ENCODE measurements at places on chromosomes 12 and 14.

DNA sequence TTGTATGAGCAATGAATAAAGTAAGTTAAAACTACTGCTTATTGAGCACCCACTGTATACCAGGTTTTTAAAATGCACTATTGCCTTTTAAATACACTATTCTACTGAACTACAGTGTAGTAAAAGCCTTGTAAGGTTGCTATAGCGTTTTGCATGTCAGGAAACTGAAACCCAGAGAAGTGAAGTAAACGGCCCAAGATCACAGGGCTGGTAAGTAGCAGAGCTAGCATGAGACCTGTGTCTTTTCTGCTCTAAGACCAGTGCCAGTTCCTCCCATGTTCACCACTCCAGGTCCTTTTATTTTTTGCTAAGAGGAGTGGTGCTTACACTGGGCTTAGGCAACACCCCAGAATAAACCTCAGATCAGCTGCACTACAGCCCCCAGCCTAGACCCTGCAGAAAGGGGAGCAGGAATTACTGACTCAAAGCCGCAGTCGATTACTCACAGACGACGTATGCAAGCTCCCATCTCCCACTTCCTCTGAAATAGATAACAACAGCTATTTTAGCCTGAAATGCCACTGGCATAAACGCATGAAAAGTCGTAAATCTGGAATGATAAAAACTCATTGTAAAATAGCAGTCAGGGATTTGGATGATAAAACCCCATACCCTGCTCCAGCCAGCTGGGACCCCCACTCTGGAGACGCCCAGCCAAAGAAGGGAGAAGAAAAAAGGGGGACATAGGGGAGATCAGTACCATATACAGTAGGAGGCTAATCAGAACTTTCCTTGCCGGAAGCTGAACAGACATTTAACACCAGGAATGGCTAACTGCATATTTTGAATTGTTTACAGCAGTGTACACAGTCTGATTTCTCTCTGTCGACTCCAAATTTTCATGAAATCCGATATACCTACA is 108.3 kb downstream of the NUAK1 start:
- DNase-seq: no peak

DNA sequence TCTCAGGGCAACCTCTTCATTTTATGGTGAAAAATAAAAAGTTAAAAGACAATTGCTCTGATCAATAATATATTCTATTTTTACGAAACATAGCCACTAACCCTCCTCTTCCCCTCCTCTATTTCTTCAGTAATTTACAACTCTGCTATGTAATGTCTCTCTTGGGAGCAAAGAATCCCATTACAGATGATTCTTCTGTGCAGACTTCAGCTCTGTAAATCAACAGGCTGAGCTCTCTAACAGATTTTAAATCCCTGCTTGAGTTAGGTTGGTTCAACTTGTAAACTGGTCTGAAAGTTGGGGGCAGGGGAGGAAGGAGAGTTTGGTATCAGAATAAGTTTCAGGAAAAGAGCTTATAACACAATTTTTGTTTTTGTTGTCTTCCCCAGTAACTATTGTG is 151.0 kb downstream of the SLC25A21 start:
- DNase-seq: no peak

GRCh38 chr12:39499296-39499695 is 56.4 kb upstream of the KIF21A start:
- no peak for DNase-seq

- no peak for DNase-seq
Measured at GRCh38 chr12:14850929-14851663, 7.8 kb upstream of the ART4 start.

GRCh38 chr14:33696165-33696564 is 254.7 kb downstream of the EGLN3 start:
- no peak for DNase-seq

DNA sequence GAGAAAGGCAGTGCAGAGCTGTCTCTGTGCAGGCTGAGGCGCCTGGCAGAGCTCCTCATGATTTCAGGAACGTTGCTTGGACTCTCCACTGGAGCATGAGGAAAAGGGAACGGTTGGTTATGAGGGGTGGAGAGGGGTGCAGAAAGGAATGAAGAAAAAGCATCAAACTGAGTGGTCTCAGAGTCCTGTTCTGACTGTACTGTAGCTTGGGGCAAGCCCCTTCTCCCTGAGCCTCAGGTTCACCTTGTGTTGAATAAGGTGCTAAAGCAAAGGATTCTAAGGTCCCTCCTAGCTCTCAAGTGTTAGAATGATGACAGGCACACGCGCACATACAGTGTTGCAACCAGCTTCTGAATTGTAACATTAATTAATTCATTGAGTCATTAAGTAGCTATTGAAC is 125.2 kb upstream of the PARP11 start:
- no peak for DNase-seq

GRCh38 chr14:69133206-69134125 is 19.5 kb downstream of the DCAF5 start:
- peak; percentile 26 for DNase-seq

GRCh38 chr14:21068521-21069387 is 1.4 kb upstream of the ARHGEF40 start:
- DNase-seq: peak; percentile 86

DNA sequence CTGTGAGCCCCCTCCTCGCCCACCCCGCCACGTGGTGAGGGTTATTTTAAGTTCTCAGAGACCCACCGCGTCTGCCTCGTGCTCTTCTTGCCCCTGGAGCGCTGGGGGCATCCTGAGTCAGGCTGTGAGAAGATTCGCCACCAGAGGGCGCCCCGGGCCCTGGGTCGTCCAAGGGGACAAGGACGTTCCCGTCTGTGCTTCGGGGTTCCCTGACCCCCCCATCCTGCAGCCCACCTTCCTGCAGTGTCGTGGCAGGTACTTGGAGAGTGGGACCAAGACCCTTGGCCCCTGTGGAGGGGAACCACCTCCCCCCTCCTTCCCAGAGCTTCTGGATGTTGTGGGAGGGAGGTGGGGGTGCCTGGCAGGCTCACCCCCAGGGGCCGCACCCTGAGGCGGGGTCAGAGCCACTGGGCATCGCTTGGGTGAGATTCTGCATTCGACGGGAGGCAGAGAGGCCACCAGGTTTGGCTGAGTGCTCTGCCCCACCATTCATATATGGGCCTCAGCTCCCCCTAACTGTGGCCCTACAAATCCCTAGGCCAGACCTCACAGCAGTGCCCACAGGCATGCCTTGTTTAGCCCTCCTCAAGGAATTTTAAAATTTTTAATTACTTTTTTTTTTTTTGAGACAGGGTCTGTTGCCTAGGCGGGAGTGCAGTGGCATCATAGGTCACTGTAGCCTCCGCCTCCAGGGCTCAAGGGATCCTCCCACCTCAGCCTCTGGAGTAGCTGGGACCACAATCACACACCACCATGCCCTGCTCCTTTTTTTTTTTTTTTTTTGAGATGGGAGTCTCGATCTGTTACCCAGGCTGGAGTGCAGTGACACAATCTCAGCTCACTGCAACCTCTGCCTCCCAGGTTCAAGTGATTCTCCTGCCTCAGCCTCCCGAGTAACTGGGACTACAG is 17.0 kb downstream of the RHOF start:
- peak; percentile 87 for DNase-seq

DNA sequence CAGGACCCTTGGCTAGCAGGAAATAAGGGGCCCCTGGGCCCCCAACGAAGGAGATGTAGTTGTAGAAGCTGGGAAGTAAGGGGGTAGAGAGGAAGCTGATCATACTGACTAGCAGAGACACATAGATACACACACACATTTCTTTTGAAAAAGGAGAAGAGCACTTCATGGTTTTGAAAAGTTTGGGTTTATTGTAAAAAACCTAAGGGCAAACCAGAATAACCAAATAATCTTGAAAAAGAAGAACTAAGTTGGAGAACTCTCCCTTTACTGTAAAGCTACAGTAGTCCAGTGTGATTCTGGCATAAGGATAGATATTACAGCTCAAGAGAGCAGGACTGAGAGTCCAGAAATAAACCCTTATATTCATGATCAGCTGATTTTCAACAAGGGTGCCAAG is 5.8 kb upstream of the HCAR3 start:
- DNase-seq: peak; percentile 60

DNA sequence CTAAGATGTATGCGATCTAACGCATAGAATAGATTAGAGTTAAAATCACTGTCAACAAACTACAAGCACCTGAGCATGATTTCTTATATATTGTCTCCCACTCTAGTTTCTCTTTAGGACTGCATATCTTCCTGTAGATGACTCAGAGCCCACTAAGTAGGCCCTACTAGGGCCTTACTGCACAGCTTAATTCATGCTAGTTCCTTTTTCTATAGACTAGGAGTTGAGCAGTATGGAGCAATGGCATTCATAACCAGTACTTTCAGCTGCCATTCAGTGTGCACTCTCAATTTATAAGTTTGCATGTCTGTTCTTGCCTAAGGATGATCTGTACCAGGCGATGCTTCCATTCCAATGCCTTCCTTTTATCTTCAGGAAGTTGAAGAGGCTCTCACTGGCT is 103.5 kb downstream of the METTL25 start:
- DNase-seq: no peak

DNA sequence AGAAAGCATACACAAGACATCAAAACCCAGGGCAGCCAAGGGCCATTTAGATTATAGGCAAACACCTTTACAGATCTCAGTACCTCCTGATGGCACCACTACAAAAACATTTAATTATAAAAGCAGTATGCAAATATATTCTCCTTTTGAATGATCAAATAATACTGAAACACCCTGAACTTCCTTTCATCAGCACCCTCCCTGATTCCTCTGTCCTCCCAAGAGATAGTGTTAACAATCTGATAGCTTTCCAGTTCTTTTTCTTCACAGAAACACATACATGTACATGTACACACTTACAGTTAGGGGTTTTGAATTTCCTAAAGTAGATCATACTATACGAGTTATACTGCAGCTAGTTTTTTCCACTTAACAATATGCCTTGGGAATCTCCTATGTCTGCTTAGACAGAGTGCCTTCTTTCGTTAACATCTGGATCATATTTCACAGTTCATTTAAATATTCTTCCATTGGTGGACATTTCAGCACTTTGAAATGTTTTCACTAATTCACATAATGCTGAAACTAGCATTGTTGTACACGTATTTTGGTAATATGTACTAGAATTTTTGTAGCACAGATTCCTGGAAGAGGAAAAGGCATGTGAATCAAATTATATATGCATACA is 35.2 kb downstream of the TDG start:
- no peak for DNase-seq
